ENCODE measurements at places on chromosomes 6 and 20.

DNA sequence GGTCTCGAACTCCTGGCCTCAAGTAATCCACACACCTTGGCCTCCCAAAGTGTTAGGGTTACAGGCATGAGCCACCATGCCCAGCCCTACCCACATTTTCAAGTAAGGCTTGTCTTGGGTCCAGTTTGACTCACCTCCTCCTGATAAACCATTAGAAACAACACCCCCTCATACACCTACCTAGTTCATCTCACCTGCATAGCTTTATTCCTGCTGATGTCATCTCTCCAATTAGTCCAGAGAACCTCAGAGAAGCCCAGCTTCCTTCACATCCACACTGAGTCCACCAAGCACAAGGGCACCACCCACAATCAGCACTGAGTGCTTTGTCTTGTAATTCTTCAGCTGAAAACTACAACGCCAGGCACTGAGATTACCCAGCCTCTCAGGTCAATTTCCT lies 35.3 kb downstream of the KIF16B start:
- DNase-seq = no peak

DNA sequence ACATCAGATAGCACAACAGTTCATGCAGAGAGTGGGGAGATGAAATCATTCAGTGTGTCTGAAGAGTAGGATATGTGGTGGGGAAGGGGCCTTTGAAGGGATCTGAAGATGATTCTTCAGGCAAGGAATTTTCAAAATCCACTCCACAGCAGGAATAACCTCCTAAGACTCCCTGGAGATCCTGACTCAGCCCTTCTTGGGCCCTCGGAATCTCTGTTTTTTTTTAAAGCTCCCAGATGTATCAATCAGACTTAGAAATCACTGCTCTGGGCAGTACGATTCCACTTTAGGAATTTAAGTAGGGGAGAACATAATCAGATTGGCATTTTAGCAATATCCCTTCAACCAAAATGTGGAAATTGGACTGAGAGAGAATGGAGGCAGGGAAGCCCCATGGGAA lies 55.5 kb downstream of the RIOK1 start:
- DNase-seq = no peak

GRCh38 chr6:68777956-68778355 lies 142.9 kb downstream of the ADGRB3 start:
- no peak for DNase-seq

GRCh38 chr6:158621694-158622544 lies 22.6 kb downstream of the DYNLT1 start:
- DNase-seq = no peak

DNA sequence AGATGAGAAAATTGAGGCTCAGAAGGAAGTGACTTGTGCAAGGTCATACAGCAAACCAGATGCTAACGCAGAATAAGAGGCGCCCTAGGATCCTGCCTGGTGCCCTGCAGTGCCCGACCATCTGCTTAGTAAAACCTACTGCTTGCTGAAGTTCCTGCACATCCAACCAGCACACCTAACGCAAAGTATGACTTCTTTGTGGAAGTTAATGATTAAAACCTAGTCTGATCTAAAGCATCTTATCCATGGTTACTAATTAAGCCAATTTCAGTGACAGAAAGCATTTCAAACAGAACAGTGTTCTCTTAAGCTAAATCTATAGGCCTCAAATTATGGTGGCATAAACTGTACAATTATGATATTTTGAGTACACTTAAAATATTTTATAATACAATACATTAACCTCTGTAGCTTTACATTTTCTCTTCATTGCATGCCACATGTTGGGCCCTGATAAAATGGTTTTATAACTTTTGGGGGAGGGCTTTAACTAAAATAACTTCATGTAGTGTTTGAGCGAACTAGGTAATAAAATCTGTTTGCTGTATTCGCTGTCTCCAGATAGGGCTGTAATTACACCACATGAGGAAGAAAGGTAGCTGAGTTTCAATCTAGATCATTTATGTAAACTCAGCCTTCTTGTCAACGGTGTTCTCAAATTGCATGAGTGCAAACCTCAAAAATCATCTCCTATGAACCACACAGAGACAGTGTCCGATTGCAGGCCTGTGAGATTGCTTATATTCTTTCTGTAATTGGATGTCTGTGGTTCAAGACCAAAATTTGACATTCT lies 37.5 kb upstream of the BEND3 start:
- no peak for DNase-seq

GRCh38 chr20:33704197-33704924 lies 15.7 kb downstream of the PXMP4 start:
- no peak for DNase-seq

- DNase-seq = no peak
These were observed 33.3 kb upstream of the KIF16B start for GRCh38 chr20:16606468-16607070.

DNA sequence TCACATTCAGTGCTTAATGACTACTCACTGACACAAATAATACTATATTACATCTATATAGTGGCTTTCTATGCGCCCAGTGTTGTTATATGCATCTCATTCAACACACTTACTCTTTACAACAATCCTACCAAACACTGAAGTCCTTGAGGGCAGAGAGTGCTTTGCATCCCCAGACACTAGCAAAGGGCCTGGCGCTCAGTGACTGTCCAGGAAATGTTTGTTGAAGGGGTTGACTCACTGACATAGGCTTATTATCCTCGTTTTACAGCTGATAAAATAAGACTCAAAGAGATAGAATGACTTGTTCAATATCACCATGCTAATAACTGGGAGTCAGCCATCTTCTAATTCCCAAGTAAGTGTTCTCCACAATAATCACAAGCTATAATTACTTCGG lies 163.3 kb downstream of the ARHGAP18 start:
- no peak for DNase-seq

GRCh38 chr20:46269372-46269771 lies 38.9 kb downstream of the CDH22 start:
- no peak for DNase-seq

- no peak for DNase-seq
These were observed 23.9 kb downstream of the RALY start for GRCh38 chr20:34017610-34018009.

- no peak for DNase-seq
These were observed 13.6 kb downstream of the COL9A1 start for GRCh38 chr6:70289299-70289698.

DNA sequence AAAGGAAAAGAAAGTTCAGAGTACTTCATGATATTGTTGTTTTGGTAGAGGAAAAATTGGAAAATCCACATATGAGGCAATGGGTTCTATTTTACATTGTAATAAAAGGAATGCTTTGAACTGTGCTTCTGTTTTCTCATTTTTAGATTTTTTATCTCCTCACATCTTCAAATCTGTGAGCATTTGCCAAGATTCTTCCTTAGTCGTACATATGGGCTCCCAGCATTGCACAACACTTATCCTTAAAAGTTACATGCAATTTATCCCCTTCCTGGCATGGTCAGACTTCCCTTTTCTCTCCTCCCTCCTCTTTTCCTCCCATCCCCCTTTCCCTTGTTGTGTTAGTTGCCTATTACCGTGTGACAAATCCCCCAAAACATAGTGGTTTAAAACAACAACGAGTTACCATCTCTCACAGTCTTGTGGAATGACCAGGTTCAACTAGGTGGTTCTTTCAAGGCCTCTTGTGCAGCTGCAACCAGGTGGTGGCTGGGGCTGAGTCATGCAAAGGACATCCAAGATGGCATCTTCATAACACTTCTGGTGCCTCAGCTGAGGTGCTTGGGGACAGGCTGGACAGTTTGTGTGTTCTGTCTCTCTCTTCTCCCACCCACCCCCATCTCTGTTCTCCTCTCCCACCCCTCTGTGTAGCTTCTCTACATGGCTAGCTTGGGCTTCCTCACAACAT lies 68.7 kb downstream of the TXNDC5 start:
- DNase-seq = no peak

- DNase-seq = peak; percentile 2
These were observed 73.4 kb upstream of the FBXO30 start for GRCh38 chr6:145887969-145888368.

- no peak for DNase-seq
These were observed 115.9 kb upstream of the BEND6 start for GRCh38 chr6:56838965-56839364.

DNA sequence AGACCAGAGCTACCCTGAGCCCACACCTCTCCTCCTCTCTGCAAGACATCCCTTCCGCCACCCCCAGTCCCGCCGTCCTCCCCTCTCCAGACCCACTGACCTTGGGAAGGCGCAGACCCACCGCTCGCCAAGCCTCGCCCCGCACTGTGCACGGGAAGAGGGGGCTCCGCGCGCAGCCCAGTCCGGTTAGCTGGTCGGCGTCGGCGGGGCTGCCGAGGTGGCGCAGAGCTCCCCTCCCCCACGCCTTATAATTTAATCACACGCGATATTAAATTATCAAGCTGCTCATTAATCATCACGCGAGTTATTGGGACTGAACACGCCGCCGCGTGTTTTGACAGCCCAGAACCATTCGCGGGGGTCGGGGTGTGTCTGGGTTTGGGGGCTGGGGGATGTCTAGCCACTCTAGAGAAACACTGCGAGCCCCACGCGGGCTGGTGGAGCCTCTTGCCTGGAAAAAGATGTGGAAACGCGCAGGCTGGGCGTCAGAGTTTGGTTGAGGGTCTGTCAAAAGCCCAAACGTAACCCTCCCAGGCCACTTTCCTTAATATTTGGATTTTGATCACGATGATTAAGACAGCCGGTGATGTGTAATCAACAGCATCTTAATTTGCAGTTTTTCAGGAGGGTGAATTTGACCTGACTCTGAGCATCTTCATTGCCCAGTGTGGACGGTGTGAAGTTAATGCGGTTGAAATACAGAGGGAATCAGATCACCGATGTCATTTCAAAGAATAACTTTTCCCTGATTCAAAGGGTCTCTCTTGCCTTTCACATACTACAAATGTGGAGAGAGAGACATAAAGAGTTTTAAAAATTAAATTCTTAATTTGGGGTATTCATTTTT lies at the start of gene LINC00237:
Gene LINC00237, minus strand, starts transcription at position 188 of the 847 bp plus-strand sequence.
- no peak for DNase-seq

DNA sequence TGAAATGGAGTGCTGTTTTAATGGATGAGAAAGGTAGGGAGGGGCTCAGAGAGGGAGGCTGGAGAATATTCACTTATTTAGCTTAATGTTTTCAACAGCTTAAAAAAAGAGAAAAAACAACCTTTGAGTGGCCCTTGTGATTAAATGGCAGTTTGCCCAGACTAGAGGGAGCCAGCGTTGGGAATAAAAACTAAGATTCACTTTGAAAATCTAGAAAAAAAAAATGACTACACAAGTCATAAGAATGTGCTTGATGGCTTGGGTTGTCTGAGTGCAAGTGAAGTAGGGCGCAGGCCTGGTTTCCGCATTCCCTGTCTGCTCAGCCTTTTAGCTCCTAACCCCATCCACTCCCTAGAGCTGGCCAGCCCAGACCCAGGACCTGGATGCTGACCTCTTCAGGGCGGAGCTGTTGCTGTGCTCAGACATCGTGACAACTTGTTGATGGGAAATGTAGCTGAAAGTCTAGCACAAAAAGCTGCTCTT lies 28.9 kb downstream of the UTRN start:
- DNase-seq = no peak

- no peak for DNase-seq
These were observed 100.5 kb downstream of the SOBP start for GRCh38 chr6:107590378-107590777.

GRCh38 chr6:44000164-44000842 lies 126.9 kb downstream of the MRPL14 start:
- no peak for DNase-seq

DNA sequence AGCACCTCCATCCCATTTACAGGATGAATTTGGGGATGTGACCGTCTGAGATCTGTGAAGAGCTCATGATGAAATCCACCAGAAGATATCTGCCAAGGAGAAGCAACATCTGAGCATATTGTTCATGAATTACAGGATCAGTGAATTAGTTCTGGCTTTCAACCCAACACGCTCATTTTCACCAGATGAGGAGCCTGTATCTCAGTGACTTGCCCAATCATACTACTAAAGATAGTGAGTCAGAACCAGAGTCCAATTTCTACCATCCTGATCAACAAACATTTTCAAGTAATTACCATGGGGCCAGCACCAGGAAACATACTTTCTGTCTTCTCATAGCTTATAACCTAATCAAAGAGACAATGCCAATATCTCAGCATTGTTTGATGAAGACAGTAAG lies 116.6 kb downstream of the ZDHHC14 start:
- no peak for DNase-seq

DNA sequence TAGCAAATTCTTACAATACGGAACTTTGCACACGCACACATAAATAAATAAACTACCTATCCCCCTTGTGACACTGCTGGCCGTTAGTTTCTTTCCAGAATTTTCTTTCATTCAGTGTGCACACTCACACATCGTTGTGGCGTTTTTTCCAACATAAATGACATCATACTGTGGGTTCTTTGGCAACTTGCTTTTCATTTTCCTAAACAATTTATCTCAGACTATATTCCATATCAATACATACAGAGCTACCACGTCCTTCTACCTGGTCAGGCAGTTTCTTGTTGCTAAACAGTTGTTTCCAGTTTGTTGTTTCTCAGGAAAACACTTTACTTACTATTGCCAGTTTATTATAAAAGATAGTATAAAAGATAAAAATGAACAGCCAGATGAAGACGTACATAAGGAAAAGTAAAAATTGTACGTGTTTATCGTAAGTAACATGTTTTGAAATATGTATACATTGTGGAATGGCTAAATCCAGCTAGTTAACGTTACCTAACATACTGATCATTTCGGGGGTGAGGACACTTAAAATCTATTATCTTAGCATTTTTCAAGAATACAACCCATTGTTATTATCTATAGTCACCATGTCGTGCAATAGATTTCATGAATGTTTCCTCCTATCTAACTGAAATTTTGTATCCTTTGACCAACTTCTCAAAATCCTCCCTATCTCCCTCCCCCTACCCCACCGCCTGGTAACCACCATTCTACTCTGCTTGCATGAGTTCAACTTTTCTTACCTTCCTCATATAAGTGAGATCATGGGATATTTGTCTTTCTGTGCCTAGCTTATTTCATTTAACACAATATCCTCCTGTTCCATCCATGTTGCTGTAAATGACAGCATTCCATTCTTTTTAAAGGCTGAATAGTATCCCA lies 1.2 kb upstream of the TP53RK start:
- DNase-seq = no peak

GRCh38 chr6:52391599-52391998 lies 28.5 kb upstream of the EFHC1 start:
- DNase-seq = no peak

- DNase-seq = no peak
These were observed 36.7 kb downstream of the RALY start for GRCh38 chr20:34030456-34030855.

DNA sequence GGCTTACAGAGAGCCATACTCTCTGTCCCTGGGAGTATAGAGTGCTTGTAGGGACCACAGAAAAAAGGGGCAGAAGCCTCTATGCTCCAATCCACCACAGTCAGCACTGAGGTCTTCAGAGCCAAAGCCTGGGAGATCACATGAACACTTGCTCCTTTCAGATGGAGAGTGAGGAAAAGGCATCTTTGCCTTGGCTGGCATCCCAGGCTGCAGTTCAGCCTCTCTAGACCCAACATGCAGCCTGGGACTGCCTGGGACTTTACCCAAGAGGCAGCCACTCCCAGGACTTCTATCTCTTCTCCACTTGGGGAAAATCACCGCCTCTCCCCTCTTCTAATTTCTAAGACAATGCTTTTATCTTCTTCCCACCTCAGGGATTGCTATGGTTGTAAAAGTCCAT lies 46.5 kb upstream of the MYLIP start:
- DNase-seq = no peak
